ENCODE measurements at places on chromosomes 5 and 9. TPM values are rescaled to one million over a fixed set of nuclear protein-coding genes. Genes with fewer than 3 reads are reported as not detected.

DNA sequence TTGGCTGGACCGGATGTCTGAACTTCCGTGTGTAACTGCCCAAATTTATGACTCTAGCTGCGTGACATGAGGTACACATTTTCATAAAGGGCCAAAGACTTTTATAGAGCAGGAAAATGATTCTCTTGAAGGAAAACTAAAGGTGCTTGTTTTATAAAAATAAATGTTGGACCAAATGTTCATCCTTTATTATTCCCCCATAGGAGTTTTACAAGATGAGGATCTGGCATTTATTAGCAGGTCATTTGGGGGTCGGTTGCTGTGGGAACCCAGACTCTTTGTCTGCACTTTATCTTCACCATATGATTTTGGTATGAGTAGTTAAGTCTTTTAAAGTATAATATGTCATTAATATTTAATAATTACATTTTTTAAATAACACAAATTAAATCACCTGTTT lies 571.2 kb downstream of the EFNA5 start:
- no peaks in the 10 kb centered on the region for H3K4me1 ChIP-seq
- no peaks in the 10 kb centered on the region for H3K36me3 ChIP-seq
- no peak overlapping the region for H3K27ac ChIP-seq
- no peak overlapping the region for H3K4me3 ChIP-seq

- no peak for DNase-seq
- no peak overlapping the region for H3K27ac ChIP-seq
- H3K4me1 ChIP-seq = peaks cover 3% of the 10 kb centered on the region
- peaks cover 2% of the 10 kb centered on the region for H3K27me3 ChIP-seq
- no peaks in the 10 kb centered on the region for H3K36me3 ChIP-seq
- no peak overlapping the region for H3K4me3 ChIP-seq
Measured at GRCh38 chr5:53378590-53379247, 101.7 kb upstream of the FST start.

DNA sequence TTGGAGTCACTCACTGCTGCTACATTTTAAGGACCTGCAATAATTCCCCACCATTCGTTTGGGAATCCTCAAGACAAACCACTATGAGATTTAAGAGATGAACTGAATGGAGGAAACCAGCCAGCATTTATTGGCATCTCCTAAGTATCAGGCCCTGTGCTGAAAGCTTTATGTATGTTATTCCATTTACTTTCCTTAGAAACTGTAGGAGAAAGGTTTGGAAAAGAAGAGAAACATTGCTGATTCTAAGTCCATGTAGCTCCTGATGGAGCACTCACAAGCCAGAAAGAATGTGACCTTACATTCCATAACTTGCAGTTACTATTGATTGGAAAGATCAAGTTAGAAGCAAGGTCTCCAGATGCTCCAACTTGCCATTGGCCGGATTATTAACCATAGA lies 267.4 kb downstream of the GAS1 start:
- H3K4me3 ChIP-seq = no peak overlapping the region
- no peak for DNase-seq
- no peak overlapping the region for H3K27ac ChIP-seq
- H3K4me1 ChIP-seq = no peaks in the 10 kb centered on the region
- H3K27me3 ChIP-seq = peaks cover 2% of the 10 kb centered on the region

The TMEM215 gene
- total RNA-seq = not detected

DNA sequence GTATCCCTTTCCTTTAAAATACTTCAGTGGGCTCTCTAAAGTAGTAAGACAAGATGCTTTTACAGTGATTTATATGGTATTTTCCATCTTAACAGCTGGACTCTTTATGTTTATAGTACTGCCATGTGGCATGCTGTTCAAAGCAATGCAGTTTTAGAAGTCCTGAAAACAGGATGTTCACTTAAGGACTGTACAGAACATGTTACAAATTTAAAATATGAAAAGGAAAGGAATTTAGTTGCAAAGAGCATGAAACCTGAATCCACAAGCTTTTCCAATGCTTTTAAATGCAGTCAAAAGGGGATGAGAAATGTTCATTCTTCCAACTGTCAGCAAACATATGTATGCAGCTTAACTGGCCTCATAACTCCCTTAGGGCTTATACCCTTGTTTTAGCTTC lies 580.2 kb downstream of the EFNA5 start:
- no peaks in the 10 kb centered on the region for H3K27me3 ChIP-seq
- DNase-seq = no peak
- no peaks in the 10 kb centered on the region for H3K36me3 ChIP-seq
- H3K4me3 ChIP-seq = no peak overlapping the region
- no peak overlapping the region for H3K27ac ChIP-seq

- H3K36me3 ChIP-seq = peaks cover 4% of the 10 kb centered on the region
- H3K27me3 ChIP-seq = no peaks in the 10 kb centered on the region
- H3K27ac ChIP-seq = no peak overlapping the region
- H3K4me1 ChIP-seq = peaks cover 26% of the 10 kb centered on the region
- no peak overlapping the region for H3K4me3 ChIP-seq
- DNase-seq = no peak
Measured at GRCh38 chr5:50580506-50580905, 85.9 kb upstream of the PARP8 start.

DNA sequence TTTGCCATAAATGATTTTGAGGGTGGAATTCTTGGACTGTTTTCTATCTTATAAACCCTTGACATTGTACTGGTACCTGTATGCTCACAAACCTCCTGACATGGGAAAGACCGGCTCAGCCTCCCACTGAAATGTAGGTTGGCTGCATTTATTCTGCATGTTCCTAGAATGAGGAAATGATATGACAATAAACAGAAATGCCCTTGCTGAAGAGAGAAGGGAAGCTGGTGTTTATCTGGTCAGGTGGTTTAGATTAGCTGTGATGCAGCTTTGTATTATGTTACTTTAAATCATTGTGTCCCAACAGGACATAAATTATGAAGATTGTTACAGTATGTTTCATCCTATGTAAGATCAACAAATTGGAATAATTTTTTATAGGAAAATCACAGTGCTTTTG lies 23.1 kb upstream of the CATSPER3 start:
- peaks cover 4% of the 10 kb centered on the region for H3K36me3 ChIP-seq
- no peak overlapping the region for H3K4me3 ChIP-seq
- no peak for DNase-seq
- H3K27ac ChIP-seq = no peak overlapping the region

- peaks cover 24% of the 10 kb centered on the region for H3K36me3 ChIP-seq
- no peak overlapping the region for H3K4me3 ChIP-seq
- no peaks in the 10 kb centered on the region for H3K27me3 ChIP-seq
- no peak overlapping the region for H3K27ac ChIP-seq
- no peak for DNase-seq
Measured at GRCh38 chr5:173602423-173602822, 14.0 kb downstream of the BOD1 start.

DNA sequence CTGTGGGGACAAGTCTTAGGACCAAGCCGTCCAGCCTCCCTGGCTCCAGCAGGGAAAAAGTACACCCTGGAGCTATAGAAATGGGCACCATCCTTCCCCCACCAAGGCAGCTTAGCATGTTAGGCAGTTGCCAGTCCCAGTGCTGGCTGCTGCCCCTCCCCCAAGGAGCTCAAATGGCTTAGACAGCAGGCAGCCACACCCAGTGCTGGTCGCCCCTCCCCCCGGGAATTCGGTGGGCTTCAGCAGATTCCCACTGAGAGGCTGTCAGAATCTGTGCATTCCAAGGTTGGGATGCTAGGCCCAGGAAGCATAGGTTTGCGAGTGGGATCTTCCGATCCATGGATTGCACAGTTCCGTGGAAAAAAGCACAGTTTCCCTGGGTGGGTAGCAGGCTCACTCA lies 105.2 kb upstream of the ITGA1 start:
- H3K27me3 ChIP-seq = no peaks in the 10 kb centered on the region
- DNase-seq = no peak
- H3K4me3 ChIP-seq = no peak overlapping the region

GRCh38 chr9:20504930-20505329 lies 117.4 kb downstream of the MLLT3 start:
- peaks cover 64% of the 10 kb centered on the region for H3K4me1 ChIP-seq
- H3K27me3 ChIP-seq = no peaks in the 10 kb centered on the region
- peak overlapping the region; percentile 47 for H3K27ac ChIP-seq
- H3K36me3 ChIP-seq = peaks cover 7% of the 10 kb centered on the region
- peak; percentile 58 for DNase-seq
- no peak overlapping the region for H3K4me3 ChIP-seq

DNA sequence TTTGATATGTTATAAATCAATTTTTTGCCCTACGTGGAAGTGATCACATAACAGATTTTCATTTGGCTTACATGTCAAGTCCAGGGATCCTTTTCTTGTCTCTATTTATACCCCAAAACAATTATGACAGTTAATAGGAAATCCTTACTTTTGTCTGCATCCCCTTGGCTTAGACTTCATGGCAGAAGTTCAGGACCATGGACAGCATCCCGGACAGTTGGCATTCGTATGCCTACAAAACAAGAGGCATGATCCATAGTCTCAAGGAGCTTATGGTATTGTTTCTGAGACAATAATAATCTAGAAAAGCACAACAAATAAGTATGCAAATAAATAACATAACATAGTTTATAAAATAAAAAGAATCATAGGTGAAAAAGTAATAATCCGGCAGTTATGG lies 214.3 kb upstream of the GRIA1 start:
- H3K4me3 ChIP-seq = no peak overlapping the region
- no peaks in the 10 kb centered on the region for H3K4me1 ChIP-seq

- H3K36me3 ChIP-seq = peaks cover 59% of the 10 kb centered on the region
- no peak overlapping the region for H3K27ac ChIP-seq
- no peak for DNase-seq
- no peaks in the 10 kb centered on the region for H3K27me3 ChIP-seq
- H3K4me1 ChIP-seq = peaks cover 7% of the 10 kb centered on the region
Measured at GRCh38 chr9:120860083-120860482, 16.9 kb downstream of the PHF19 start.

- DNase-seq = no peak
- no peaks in the 10 kb centered on the region for H3K4me1 ChIP-seq
- H3K27me3 ChIP-seq = peaks cover 2% of the 10 kb centered on the region
- H3K36me3 ChIP-seq = no peaks in the 10 kb centered on the region
- no peak overlapping the region for H3K4me3 ChIP-seq
- H3K27ac ChIP-seq = no peak overlapping the region
Measured at GRCh38 chr5:17019324-17019723, 83.2 kb upstream of the MYO10 start.

The SPARC gene
- total RNA-seq = not detected

The IL17B gene
- total RNA-seq = not detected

DNA sequence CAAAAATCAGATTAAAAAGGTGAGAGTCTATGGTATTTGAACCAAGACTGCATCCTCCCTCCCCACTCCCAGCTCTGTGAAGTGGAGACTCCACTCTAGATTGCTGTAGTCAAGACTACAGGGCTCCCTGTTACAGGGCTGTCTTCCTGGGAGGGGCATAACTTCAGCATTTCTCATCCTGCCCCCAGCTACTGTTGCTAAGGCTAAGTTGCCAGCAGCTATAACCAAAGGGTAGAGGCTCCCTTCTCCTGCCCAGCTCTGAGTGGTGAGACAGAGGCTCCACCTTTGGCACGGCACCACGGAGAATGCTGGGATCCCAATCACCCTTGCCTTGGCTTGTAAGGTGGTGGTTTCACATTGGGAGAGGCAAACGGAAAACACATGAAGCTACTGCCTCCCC lies 39.2 kb upstream of the GCNT4 start:
- H3K4me3 ChIP-seq = no peak overlapping the region
- H3K27me3 ChIP-seq = no peaks in the 10 kb centered on the region
- DNase-seq = no peak
- H3K36me3 ChIP-seq = no peaks in the 10 kb centered on the region
- H3K27ac ChIP-seq = no peak overlapping the region
- peaks cover 34% of the 10 kb centered on the region for H3K4me1 ChIP-seq

DNA sequence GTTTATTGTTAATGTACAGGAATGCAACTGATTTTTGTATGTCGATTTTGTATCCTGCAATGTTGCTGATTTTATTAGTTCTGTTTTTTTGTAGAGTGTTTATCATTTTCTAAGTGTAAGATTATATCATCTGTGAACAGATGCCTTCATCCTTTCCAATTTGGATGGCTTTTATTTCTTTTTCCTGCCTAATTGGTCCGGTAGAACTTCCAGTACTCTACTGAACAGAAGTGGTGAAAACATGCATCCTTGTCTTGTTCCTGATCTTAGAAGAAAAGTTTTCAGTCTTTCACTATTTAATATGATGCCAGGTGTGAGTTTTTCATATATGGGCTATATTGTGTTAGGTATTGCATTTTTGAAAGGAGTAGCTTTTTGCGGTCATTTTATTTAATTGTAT lies 42.5 kb upstream of the ZFR start:
- H3K36me3 ChIP-seq = no peaks in the 10 kb centered on the region
- H3K27me3 ChIP-seq = no peaks in the 10 kb centered on the region
- no peak overlapping the region for H3K27ac ChIP-seq
- no peak for DNase-seq

DNA sequence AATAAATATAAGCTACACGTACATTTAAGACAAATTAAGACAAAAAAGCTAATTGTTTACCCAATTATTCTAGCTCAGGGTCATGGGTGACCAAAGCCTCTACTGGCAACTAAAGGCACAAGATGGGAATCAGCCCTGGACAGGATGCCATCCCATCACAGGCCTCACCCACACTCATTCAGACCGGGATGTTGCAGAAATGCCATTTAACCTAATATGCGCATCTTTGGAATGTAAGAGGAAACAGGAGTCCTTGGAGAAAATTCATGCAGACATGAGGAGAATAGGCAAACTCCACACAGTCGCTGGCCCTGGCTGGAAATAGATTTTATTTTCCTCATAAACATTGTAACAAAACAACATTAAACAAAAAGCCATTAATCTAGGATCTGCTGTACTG lies 2003.8 kb upstream of the CDH9 start:
- H3K4me3 ChIP-seq = no peak overlapping the region
- H3K4me1 ChIP-seq = no peaks in the 10 kb centered on the region
- no peak for DNase-seq
- H3K27me3 ChIP-seq = no peaks in the 10 kb centered on the region

The ANGPTL2 gene
- not detected for total RNA-seq

GRCh38 chr9:108897324-108898096 lies 35.4 kb downstream of the ACTL7A start:
- no peaks in the 10 kb centered on the region for H3K27me3 ChIP-seq
- H3K36me3 ChIP-seq = peaks cover 48% of the 10 kb centered on the region
- DNase-seq = no peak
- no peak overlapping the region for H3K27ac ChIP-seq
- no peak overlapping the region for H3K4me3 ChIP-seq

- DNase-seq = no peak
- no peak overlapping the region for H3K27ac ChIP-seq
- peaks cover 5% of the 10 kb centered on the region for H3K36me3 ChIP-seq
Measured at GRCh38 chr5:143685246-143685815, 126.6 kb upstream of the HMHB1 start.

Data from activated CD8-positive, alpha-beta T cell treated with anti-CD3 and anti-CD28 coated beads for 36 hours (primary cell).